Activated CD4-positive, alpha-beta T cell treated with anti-CD3 and anti-CD28 coated beads for 1 hour (primary cell): ENCODE measurements at places on chromosomes 3 and 15.

DNA sequence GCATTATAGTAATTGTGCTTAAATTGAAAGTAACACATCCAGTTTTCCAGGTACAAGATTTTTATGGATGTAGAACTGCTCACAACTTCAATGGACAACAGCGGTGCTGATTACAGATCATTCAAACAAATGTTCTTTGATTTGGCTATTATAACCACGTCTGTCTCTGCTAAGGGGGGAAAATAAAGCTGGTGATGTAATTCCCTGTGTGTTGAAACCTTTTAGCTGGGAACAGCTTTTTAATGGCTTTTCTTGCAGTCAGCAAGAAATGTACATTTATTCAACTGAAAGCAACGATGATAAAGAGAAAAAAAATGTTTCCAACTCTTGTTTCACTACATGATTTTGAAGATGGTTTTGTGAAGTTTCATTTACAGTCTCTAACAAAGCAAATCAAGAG is 431.9 kb upstream of the AGTR1 start:
- DNase-seq, result no peak

GRCh38 chr15:91879158-91879557 is 25.6 kb downstream of the SLCO3A1 start:
- no peak for DNase-seq

- no peak for DNase-seq
Observed at GRCh38 chr15:68020685-68021084, 33.4 kb upstream of the PIAS1 start.

GRCh38 chr3:16288664-16289063 is 23.7 kb downstream of the OXNAD1 start:
- no peak for DNase-seq

- DNase-seq, result no peak
Observed at GRCh38 chr3:83890039-83890762, 1068.6 kb upstream of the CADM2 start.

- no peak for DNase-seq
Observed at GRCh38 chr3:139117136-139117675, 72.5 kb upstream of the PRR23C start.

GRCh38 chr15:75725719-75726607 is 13.3 kb upstream of the CSPG4 start:
- no peak for DNase-seq

DNA sequence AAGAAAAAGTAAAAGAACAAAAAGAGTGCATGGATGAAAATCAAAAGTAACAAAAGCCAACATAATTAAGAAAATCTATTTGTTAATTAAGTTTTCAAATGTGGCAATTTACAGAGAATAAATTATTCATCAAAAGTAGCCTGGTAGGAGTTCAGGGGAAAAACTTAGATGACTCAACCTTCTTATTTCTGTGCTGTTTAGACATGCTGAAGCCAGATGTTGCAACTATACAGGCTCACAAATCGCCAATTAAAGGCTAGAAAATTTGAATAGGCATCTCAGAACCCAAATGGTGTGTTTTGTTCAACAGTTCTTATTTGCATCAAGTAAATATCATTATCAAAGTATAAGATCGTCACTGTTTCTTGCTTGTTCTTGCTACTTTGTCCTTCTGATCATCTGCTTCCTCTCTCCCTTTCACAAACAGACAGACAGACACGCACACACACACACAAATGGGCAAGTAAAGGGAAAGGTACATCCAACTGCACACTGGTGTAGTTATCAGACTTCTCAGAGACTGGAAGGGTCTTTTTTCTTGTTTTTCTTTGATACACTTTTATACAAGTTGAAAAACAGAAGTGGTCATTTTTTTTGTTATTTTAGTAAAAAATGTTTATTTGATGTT is 572.2 kb downstream of the MECOM start:
- DNase-seq, result no peak
